ENCODE measurements at places on chromosomes 7 and 10. TPM values are rescaled to one million over a fixed set of nuclear protein-coding genes. Genes with fewer than 3 reads are reported as not detected.

CADPS2 gene
- polyA plus RNA-seq = 38.1 TPM

ESYT2 gene
- polyA plus RNA-seq = 53.2 TPM

NPTX2 gene
- polyA plus RNA-seq = 1.9 TPM

PRLHR gene
- not detected for polyA plus RNA-seq

NFE2L3 gene
- 36.5 TPM for polyA plus RNA-seq

MLXIPL gene
- 2.6 TPM for polyA plus RNA-seq

FAM25C gene
- not detected for polyA plus RNA-seq

GIMAP2 gene
- 10.4 TPM for polyA plus RNA-seq

TAS2R4 gene
- polyA plus RNA-seq = 1.3 TPM

Data from right renal pelvis (tissue), 4 donors.